ENCODE measurements at places on chromosomes 13 and 19.
A peak's percentile ranks its signal among the peaks of the same experiment; 100 is the strongest.

- peak; percentile 15 for DNase-seq
These were observed at the start of gene TMEM86B for GRCh38 chr19:55228403-55229031. Gene TMEM86B (minus strand): TSS chr19:55228763. CDS start chr19:55228741, 22 bp downstream.

GRCh38 chr19:36023432-36023831 lies 9.2 kb downstream of the CLIP3 start:
- DNase-seq, result no peak

GRCh38 chr19:15813916-15814315 lies 1.5 kb downstream of the OR10H1 start:
- DNase-seq, result no peak

DNA sequence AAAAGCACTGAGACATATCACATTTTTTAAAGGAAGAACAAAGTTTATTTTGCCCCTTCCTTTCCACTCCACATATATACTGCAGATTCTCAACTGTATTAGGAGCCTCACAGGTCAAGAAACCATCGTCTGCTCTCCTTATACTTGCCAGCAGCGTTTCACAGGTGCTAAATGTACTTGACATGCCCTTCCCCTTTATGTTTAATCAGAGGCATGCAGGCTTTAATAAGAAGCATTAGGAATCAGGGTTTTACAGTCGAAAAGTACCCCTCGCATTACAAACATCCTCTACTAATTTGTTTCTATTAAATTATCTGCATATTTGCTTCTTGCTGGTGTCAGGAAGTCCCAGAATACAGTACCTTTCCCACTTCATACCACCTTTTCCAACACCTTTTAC lies 3.7 kb upstream of the RAP2A start:
- no peak for DNase-seq

DNA sequence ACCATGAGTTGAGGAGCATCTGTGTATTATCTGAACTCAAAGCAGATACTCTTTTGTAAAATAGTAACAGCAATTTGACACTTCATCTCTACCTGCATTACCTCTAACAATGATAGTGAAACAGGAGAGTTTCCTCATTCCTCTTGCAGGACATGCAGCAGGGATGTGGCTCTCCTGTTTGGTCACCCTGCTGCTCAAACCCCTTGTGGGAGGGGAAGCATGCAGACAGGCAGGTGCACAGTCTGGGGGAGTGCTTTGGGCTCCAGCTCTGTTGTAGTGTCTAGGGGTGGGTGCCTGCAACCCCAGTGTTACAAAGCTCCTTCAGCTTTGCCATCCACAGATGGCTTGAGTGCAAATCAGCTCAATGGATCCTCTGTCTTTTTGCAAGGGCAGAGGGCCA lies 827.6 kb downstream of the DACH1 start:
- no peak for DNase-seq

GRCh38 chr13:22127277-22128164 lies 456.6 kb downstream of the FGF9 start:
- DNase-seq, result no peak

DNA sequence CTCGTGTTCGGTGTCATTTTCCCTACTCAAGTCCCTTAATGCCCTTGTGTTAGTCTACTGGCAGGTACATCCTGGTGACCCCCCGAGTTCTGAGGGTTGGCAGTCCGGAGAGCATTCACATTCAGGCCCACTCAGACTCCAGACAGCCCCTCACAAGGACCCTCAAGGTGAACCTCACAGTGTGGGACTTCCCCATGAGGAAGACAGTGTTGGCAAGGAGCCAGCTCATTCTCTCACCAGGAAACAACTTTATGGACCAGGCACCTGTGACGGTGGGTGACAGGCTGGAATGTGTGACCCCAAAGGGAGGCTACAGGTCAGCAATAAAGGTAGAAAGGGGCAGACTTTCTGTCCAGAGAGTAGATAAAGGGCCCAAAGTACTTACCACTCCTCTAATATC lies 24.5 kb downstream of the RDH8 start:
- no peak for DNase-seq

- peak; percentile 33 for DNase-seq
These were observed 76.3 kb downstream of the MZT1 start for GRCh38 chr13:72651144-72651543.

- no peak for DNase-seq
These were observed 24.7 kb upstream of the GPR183 start for GRCh38 chr13:99331881-99332293.

- no peak for DNase-seq
These were observed 8.4 kb upstream of the CEBPA start for GRCh38 chr19:33310606-33311325.

GRCh38 chr13:93726173-93726957 lies 499.8 kb downstream of the GPC6 start:
- DNase-seq, result no peak

DNA sequence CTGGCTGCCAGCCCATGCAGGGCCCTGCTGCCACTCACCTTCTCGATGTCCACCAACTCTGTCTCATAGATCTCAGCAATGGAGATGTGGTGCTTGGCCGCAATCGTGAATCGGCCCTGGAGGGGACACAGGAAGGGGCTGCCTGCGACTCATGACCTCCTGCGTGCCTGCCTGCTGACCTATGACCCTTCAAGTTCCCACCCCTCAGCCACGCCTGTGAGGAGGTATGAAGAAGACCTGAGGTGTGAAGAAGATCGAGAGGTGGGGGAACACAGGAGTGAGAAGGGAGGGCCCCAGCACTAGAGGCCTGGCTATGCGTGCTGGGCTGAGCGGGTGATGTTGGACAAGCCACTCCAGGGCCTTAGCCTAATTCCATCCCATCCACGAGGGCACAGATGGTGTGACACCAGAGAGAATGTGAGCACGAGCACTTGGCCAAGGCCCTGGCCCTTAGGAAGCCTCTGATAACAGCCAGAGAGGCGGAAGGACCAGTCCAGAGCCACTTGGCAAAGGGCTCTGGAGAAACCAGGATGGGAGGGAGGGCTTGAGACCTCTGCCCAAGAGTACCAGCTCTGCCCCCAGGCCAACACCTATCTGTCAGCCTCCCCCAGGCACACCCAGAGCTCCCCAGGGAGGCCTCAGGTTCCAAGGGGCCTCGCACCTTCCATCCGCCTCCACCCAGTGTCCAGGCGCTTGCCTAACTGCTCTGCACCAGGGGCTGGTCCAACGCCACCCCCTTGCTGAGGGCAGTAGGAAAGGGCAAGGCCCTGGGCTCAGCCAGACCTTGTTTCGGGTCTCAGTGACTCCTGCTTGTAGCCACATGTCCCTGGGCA lies 9.6 kb upstream of the KPTN start:
- no peak for DNase-seq

- no peak for DNase-seq
These were observed 24.3 kb upstream of the LAMP1 start for GRCh38 chr13:113272701-113273181.

All from iPS-NIHi11 (cell line).